ENCODE measurements at places on chromosomes 12 and 14.

- no peak for DNase-seq
These were observed 2.3 kb downstream of the KIF26A start for GRCh38 chr14:104140463-104141331.

DNA sequence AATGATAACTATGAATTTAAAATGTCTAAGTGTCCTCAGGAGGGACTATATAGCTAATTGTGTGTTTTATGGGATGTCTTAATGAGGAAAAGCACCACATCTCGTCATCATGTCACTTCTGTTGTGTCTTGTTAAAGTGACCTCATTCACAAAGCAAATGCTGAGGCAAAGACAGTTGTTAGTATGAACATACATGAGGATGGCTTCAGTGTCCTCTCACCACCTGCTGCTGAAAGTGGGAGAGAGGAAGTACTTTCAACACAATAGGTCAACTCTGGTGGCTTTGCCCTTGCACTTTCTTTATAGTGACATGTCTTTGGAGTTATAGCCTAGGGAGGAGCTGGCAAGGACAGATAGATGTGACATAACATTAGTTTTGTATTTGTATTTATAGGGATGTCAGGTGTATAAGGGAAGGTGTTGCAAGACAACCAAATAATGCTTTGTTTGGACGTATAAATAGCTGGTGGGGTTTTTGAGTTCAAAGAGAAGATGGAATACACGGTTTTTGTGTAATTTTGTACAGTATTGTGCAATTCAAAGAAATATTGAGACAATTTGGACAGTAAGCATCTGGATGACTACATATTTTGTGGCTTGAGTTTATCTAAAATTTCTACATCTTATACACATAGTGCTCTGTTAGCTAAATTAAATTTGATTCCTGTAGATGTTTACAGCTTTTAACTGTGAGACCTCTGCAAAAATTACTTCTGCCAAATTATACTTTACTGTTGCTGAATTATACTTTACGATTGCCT, 131.7 kb upstream of the ATP2B1 start:
- no peak for DNase-seq

- no peak for DNase-seq
These were observed 14.4 kb upstream of the ITPR2 start for GRCh38 chr12:26847431-26847830.

GRCh38 chr14:44795725-44796124, 166.0 kb downstream of the KLHL28 start:
- DNase-seq, result no peak

GRCh38 chr12:8080120-8080519, 2.0 kb upstream of the NECAP1 start:
- no peak for DNase-seq

DNA sequence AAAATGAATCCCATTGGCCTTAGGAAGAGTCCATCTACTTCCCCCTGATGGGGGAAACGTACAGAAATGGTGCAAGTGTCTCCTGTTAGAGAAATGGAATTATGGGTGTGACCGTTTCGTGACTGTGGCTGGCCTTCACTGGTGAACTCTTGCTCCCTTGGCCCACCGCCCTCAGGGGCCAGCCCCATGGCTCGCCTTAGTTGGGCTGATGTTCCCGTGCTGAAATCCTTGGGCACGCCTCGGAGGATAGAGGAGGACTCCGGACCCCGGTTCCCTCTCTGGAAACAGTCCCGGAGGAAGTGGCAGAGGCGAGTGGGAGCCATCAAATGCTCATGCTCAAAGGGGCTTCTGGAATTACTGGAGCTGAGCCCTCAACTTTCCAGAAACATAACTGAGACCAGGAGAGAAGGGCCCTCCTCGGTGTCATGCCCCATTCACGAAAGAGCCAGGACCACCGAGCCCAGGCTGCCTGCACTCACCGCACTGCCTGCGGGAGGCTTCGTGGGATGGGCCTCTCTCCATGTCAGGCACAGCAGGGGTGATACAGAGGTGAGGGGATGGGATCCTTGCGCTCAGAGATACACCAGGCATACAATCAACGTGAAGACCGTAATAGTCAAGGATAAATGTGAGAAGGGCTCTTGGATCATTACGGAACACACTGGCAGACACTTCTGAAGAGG, 10.1 kb upstream of the CACNA2D4 start:
- no peak for DNase-seq

GRCh38 chr14:23286902-23287479, 1.1 kb upstream of the HOMEZ start:
- no peak for DNase-seq

DNA sequence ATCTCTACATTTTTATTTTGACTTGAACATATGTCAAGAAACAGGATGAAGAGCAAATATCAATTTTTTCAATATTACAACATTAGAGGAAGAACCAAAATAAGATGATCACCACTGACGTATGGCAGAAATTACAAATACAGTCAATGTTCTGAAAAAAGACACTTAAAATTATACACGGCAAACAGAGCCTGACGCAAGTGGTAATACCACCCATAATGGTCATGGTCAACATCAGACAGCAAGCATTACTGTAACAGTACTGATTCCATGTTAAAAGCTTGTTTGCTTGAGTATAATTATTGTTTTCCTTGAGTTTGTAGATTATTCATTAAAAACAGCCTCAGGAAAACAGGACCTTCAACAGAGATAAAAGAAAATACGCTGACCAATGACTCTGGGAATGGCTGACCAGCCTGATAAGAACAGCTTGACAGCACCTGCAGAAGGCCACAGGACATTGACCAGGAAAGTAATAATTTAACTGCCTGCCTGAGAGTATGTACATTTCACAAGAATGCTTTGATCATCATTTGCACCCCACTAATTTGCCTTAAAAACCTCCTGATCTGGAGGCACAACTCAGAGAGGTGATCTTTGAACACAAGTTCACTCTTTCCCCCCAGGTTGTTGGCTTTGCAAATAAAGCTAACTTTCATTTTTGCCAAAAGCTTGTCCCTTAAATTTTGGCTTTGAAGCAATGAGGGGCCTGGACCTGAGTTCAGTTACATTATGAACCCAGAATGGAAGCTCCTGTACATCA, 187.3 kb downstream of the IPO8 start:
- no peak for DNase-seq

DNA sequence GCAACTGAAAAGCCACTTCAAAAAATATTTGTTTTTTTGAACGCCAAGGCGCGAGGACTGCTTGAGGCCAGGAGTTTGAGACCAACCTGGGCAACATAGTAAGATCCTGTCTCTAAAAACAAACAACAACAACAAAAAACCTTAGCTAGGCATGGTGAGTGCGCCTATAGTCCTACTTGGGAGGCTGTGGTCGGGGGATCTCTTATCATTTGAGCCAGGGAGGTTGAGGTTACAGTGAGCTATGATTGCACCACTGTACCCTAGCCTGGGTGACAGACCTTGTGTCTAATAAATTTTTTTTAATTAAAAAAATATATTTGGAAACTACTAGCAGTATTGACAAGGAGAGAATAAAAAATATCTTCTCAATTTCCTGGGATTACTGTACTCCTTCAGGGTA, 113.1 kb downstream of the TRAFD1 start:
- DNase-seq, result no peak

DNA sequence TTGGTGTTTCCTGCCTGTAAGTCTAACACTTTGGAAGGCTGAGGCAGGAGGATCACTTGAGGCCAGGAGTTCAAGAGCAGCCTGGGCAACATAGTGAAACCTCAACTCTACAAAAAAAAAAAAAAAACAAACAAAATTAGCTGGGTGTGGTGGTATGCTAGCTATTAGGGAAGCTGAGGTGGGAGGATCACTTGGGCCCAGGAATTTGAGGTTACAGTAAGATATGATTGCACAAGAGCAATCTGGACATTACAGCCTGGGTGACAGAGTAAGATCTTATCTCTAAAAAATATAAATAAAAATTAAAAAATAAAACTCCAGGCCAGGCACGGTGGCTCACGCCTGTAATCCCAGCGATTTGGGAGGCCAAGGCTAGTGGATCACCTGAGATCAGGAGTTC, 39.8 kb upstream of the CMKLR1 start:
- DNase-seq, result no peak

- peak; percentile 32 for DNase-seq
These were observed 37.8 kb downstream of the MYO1H start for GRCh38 chr12:109385339-109386058.

DNA sequence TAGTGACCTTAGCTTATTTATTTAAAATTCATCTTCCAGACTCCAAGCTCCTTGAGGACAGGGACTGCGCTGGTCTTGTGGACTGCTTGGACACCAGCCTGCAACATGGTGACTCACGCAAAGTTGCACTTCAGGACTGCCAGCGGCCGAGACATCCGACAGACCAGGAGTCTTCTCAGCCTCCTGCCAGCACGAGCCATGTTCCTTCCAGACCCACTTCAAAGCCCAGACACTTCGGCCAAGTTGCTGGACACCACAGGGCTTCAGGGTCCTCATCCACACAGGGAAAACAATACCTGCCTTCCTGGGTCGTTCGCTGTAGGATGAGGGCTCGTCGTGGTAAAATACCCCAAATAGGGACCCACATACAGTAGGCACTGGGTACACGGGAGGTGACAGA, 88.7 kb downstream of the BCL11B start:
- DNase-seq, result no peak

DNA sequence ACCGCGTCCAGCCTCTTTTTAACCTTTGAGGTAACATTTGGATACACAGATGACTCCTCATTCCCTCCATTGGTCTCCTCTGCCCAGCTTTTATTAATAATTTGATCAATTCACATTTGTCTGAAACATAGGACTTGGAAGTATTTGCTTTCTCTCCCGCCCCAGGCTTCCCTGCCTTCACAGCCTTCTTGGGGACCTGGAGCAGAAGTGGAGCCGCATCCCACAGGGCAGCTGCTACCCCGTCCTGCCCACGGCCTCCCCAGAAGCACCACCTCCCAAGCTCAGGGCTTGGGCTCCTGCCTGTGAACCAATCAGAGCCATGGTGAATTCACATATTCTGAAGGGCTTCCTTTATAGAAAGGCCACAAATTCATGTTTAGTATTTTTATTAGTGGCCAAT, 97.6 kb downstream of the PIWIL1 start:
- DNase-seq, result no peak

DNA sequence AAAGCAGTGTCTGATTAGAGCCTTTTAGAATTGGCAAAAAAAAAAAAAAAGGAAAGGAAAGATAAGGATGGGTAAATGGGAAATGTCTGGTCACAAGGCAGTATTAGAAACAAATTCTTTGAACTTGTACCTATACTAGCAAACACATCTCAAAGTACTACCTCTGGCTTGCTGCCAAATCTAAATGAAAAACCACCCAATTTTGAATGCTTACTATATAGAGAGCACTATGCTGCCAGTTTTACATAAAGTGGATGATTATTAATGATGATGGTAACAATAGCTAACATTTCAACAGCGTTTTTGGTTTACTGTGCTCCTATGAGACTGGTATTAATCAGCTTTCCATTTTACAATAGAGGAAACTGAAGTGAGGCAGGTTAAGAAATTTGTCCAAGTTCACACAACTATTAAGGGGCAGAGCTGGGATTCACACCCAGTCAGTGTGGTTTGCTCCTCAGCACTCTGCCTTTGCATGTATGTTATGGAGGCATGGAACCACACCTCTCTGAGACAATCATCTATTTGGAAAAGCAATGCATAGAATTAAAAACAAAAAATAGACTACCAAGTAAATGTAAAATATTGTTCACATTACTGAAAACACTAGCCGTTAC, 34.2 kb downstream of the ATP2B1 start:
- no peak for DNase-seq

DNA sequence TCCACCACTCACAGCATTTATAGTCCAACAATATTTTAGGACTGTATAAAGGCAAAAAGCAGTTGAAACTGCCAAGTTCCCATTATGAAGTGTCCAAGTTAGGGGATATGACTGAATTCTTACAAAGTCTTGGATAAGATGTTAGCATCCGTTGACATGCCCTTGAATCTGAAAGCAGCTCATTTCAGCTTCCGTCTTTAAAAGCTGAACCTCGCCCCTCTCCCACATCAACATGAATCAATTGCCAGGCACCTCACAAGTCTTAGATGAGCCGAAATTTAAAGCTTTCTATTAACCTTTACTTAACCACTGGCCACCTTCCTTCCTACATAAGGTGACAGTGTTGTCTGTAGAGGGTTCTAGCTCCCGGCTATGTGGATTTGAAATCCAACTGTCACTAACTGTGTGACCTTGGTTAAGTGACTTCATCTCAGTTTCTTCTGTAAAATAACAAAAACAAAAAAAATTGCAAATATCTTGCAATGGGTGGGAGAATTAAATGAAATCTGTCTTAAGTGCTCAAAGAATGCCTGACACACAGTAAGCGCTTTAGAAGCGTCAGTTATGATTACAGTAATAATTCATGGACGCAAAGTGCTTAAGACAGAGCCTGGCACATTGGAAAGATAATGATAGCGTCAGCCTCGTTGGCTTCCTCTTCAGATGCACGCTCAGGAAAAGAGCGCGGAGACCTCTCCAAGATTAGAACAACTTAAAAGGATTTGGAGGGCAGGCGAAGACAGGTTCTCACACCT, 1.2 kb downstream of the PPP1CC start:
- DNase-seq, result peak; percentile 6

DNA sequence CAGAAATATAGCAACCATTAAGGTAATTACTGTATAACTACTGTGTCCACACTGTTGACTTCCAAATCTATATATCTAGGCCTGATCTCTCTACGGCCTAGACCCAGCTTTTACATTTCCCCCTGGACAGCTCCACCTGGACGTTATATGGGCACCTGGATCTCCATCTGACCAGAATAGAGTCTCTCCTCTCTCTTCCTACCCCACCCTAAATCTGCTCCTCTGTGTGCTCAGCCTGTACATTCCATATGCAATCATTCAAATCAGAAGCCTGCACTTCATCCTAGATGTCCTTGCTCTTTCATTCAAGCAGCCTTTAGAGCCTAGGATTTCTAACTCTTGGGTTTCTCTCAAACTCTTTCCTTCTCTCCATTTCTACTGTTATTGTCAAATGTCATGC, 255.0 kb downstream of the PAX9 start:
- DNase-seq, result no peak

DNA sequence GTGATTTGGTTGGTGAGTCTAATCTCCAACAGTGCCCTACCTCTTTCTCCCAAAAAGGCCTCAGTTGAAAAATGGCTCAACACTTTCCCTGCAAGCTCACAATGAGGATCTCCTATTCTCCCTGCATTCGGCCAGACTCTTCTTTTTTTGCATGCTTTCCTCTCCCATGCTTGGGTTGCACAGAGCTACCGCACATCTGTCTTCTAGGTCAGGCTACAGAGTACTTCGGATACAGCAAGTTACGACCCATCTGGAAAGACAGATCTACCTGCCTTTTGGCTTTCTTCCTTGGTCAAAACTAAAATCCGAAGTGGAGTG, 305 bp upstream of the SLC16A7 start:
- DNase-seq, result no peak

All from NCI-H1436 treated with DMSO at 0.1 percent for 48 hours (cell line).